ENCODE measurements at places on chromosomes 2 and 18.
A peak's percentile ranks its signal among the peaks of the same experiment; 100 is the strongest.

- no peak for DNase-seq
These were observed 37.1 kb upstream of the CTLA4 start for GRCh38 chr2:203830304-203831055.

- DNase-seq = no peak
These were observed 105.7 kb upstream of the TEX51 start for GRCh38 chr2:126792993-126793392.

DNA sequence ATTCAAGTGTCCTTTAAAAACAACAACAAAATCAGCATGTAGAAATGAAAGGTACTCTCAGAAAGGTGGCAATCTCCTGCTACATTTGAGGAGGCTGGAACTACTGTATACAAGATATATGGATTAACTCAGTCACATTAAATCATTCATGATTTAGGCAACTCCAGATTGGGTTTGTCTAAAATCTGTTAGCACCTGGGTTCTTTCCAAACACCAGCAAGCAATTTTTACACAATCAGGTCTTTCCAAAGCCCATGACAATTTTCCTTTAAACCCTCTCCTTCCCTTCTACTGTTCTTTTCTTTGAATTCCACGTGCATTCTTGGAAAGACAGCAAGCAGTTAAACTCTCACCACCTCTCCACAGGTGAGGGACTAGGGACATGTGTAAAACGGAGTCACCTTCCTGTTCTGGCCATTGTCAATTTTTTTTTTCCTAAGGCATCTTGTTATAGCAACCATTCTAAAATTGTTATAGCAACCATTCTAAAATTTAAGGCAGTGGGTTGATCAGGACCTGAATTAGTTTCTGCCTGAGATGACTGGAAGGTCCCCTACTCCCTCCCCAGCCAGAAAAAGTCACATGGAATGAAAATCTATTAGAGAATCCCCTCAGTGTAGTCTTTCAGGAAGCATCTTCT is 113.9 kb downstream of the ANKRD44 start:
- no peak for DNase-seq

DNA sequence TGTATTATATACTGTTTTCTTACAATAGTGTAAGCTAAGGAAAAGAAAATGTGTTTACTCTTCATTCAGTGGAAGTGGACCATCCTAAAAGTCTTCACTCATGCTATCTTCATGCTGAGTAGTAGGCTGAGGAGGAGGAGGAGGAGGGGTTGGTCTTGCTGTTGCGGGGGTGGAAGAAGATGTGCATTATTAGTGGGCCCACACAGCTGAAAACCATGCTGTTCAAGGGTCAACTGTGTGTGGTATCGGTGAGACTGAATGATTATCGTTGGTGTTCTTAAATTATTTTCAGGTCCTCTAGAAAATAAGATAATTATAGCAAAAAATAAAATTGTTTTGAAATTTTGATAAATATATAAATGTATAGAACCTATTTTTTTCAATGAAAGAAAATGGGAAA is 22.0 kb downstream of the INSIG2 start:
- no peak for DNase-seq

DNA sequence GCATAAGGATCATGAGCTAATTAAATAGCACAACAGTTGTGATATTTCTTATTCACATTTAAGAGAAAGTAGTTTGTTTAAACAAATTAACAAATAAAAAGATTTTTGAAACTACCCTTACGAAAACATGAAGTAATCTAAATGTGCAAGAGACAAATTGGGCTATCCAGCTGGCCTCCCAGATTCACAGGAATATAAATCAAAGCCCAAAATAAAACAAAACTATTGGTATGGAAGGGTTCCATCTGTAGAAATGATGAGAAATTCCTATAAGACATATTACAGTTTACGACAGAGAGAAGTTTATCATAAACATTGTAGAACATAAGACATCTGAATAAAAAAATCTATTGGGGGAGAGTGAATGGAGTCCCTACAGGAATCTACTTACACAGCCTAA is 1125.1 kb downstream of the TDRD15 start:
- no peak for DNase-seq

DNA sequence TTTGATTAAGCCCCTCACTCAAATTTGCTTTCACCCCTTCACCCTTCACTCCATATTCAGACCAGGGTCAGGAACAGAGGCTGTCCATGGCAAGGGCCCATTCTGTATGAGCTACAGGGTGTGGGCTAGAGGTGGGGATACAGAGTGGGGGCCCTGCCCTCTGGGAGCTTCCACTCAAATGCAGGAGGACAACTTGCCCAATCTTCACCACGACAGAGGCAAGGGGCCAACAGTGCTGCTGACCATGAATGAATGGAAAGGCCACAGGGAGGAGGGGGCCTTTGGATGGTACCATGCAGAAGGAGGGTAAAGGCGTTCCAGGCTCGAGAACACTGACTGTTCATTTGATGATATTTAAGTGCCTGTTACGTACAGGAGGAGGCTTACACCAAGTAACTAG is 22.8 kb downstream of the ADRA2B start:
- DNase-seq = no peak

- no peak for DNase-seq
These were observed 79.7 kb downstream of the HS1BP3 start for GRCh38 chr2:20571231-20571630.

- DNase-seq = no peak
These were observed 127.3 kb upstream of the NYAP2 start for GRCh38 chr2:225272173-225272572.

DNA sequence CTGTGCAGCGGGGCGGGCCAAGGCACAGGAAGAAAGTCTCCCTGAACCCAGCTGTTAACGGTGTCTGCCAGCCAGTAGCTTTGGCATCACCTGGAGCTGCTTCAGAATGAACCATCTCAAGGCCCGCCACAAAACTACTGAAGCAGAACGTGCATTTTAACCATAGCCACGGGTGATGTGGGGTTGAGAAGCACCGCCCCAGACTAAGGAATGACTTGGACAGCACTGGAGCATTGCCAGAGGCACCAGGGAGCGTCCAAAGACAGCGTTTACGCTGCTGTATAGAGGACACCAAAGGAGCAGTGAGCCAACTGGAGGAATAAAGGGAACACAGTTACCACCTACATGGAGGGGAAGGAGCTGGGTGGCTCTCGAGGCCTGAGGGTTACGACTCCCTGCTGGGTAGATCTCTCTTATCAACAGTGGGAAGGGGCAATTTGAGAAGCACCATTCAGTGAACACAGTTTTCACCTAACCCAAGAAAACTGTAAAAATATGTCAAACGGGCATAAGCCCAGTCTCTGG is 28.4 kb upstream of the LONRF2 start:
- DNase-seq = no peak

DNA sequence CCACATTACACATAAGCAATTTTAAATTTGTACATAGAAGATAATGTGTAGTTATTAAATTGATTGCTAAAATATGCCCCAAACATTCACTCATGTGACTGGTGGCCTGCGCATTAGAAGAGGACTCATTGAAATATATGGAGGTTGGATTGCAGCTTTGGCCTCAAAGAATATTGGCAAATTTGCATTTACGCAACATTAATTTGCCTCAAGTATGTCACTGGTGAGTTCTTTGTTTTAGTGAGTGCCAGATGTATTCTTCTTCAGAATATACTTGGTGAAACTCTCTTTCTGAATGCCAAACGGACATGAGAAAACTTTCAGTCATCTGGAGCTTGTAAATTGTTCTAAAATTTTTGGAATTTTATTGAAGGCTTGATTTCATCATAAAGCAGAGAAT is 5.9 kb upstream of the EFEMP1 start:
- no peak for DNase-seq

DNA sequence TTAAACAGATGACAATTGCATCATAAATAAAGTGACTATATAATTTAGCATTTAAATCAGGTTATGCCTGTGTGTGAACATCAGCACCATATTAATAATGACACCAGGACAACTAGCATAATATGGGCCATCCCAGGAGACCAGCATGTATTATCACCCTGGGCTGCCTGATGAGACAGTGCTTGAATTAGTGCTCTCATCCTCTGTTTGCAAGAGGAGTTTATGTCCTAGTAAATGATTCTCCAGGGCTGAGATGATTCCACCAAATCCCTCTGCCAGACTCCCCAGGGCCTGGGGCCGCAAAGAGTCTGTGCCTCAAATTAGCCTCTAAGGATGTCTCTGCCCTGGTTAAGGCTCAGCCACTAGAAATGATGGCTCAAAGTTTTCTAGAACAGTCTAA is 97.7 kb downstream of the SGPP2 start:
- DNase-seq = no peak

- DNase-seq = peak; percentile 50
These were observed 172.0 kb upstream of the SIX3 start for GRCh38 chr2:44769349-44770011.

DNA sequence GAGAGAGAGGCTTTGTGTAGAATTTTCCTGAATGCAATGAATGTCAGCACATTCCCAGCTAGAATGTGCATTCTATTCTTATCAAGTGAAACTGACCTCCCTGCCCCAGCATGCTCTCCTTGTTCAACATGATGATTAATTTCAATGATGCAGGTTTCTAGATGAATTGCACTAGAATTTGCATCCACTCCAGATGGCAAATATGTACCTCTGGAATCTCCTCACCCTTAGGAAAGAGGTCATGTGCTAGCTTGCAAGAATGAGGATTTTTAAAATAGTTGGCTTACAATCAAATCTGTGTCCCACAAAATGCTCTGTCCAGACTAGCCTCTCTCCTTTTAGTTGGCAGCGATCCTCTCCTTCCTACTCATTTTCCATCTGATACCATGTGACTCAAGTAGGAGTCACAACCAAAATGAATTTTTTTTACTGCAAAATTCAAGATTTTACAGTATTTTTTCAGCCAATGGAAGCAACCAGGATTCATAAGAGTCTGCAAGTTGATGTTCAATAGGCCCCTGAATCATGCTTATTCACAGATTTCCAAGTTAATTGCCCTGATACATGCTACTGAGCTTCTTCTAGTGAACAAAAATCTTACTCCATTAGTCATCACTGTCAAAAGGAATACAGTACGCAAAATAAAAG is 21.0 kb upstream of the STAT4 start:
- DNase-seq = no peak

DNA sequence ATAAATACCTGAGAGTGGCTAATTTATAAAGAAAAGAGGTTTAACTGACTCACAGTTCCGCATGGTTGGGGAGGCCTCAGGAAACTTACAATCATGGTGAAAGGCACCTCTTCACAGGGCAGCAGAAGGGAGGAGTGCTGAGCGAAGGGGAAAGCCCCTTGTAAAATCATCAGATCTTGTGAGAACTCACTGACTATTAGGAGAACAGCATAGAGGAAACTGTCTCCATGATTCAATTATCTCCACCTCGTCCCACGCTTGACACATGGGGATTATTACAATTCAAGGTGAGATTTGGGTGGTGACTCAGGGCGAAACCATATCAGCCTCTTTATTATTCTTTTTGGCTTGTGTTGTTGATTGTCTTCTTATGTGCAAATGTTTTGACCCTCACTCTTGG is 76.2 kb downstream of the WDR7 start:
- DNase-seq = no peak

DNA sequence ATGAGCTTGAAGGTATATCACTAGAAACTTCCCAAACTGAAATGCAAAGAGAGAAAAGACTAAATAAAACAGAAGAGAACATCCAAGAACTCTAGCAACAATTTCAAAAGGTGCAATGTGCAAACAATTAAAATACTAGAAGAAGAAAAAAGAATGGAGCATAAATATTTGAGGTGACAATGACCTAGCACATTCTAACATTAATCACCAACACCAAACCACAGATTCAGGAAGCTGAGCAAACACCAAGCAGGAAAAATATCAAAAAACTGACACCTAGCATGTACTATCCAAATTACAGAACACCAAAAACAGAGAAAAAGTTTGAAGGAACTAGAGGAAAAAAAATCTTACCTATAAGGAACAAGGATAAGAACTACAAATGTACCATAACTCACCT is 460.8 kb downstream of the IRS1 start:
- DNase-seq = no peak

- no peak for DNase-seq
These were observed 15.6 kb downstream of the TRABD2A start for GRCh38 chr2:84865181-84865783.

DNA sequence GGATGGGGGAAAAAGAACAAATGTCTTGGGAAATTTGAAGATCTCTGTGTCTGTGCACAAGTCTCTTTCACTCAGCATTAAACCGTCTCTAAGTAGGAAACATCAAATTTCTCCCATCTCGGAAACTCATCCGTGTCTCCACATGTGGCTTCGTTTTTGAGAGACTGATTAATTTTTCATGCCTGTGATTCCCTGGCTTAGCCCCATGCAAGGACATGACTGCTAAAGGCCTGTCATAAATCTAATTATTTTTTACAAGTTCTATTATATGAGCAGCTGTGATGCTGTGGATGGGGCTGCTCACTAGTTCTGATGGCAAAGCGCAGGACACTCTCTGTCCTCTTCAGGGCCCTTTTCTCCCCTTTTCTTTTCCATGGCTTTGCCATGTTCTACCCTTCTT is 129.1 kb downstream of the RGPD3 start:
- DNase-seq = no peak

DNA sequence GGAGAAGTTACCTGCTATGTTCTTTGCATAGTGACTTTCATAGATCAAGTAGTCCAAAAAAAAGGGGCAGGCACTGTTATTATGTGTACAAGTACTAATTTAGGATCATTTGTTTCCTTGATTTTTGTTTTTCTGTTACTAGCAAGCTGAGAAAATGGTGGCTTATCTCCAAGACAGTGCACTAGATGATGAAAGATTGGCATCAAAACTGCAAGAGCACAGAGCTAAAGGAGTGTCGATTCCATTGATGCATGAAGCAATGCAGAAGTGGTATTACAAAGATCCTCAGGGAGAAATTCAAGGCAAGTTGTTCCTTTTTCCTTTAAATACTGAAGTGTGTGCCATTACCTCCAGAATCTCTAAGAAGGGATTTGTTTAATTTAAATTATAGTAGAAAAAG is 19.6 kb upstream of the KCNJ13 start:
- DNase-seq = no peak

DNA sequence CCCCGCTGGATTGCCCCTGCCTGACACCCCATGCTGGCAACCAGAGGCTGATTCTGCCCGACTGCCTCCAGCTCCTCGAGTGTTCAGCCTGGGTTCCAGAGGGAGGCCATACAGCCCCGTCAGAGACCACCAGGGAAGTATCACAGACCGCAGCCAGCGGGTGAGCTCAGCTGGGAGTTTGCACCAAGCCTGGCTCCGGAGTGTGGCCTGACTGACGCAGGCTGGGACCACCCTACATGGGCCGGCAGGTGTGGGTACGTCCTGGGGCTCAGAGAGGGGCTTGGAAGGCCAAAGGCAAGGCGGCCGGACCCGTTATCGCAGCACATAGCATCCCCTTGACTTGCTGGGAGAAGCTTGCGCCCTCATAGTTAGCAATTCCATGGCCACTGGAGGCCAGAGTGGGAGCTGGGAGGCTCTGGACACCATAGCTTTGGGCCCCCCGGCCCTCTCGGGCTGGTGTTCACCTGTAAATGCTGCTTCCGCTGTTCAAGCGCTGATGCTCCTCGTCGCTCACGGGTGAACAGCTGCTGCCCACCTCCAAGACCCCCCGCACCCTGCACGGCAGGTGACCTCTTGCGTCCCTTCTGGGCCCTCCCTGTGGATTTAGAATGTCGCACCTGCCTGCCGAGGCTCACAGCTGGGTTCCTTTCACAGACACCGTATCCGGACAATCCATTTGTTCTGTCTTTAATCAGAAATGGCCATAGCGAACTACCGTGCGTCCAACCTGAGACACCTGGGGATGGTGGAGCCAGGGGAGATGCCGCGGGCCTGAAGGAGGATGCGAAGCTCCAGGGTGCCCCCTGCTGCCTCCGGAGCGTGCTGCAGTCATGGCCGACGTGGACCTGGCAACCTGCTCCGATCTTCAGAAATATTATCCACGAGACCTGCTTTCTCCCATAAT is 31.2 kb upstream of the SLC66A3 start:
- peak; percentile 87 for DNase-seq

All from NCI-H510A treated with DMSO at 0.1 percent for 48 hours (cell line).